ENCODE measurements at places on chromosomes 2 and 18.

DNA sequence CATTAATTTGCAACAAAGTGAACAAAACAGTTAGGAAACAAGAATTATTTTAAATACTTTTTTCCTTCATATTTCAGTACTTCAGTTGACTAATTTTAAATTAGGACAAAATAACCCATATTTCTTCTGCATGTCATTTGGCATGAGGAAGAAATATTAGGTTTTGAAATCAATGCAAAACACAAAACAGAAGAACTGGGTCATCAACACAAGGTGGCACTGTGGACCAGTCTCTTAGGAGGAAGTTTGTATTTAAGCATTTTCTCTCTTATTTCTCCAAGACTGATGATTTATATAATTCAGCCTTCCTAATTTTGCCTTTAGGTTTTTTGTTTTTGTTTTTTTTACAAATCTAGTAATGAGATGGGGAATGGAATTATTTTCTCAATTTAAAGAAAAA is 352.8 kb upstream of the KCNH7 start:
- DNase-seq = no peak

DNA sequence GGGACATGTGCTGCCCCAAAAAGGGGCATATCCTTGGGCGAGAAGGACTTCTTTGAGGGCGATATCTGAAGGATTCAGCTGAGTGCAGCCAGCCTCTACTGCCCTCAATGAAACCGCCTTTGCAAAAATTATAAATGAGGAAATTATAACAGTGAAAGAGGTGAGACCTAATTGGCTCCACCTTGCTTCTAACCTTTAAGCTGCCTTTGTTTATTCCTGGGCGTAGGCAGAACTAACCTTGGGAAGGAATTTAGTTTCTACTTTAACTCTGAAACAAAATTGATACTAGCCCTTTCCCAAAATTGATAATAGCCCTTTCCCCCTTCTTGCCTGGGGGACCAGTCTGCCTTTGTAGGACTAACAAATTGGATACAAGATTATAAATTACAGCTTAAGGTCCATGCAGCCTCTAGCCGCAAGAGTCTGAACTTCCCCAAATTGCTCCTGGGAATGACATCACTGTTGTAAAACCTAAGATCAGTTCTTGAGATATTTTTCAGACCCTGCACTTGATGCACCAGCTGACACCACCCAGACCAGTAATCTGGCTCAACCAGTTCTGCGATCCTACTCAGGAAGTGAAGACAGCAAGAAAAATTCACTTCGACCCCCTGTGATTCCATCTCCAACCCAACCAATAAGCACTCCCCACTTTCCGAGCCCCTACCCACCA is 36.0 kb upstream of the ASAP2 start:
- DNase-seq = no peak

- DNase-seq = no peak
These were observed 212.8 kb upstream of the SOX11 start for GRCh38 chr2:5479265-5479928.

- DNase-seq = no peak
These were observed 78.1 kb upstream of the NPAS2 start for GRCh38 chr2:100741880-100742276.

- no peak for DNase-seq
These were observed 33.0 kb upstream of the BOD1L2 start for GRCh38 chr18:57113799-57114420.

DNA sequence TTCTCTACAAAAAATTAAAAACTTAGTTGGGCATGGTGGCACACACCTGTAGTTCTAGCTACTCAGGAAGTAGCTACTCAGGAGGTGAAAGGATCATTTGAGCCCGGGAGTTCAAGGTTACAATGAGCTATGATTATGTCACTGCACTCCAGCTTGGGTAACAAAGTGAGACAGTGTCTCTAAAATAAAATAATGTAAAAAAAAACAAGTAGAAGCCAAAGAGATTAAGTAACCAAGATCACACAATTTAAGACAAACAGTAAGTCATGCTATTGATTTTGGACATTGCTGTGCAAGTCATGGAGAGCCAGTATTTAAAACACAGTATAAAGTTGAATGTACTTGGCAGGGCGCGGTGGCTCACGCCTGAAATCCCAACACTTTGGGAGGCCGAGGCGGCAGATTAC is 20.5 kb downstream of the ITSN2 start:
- DNase-seq = no peak

- DNase-seq = no peak
These were observed 69.2 kb downstream of the LONRF2 start for GRCh38 chr2:100252811-100253698.

- no peak for DNase-seq
These were observed 1454.4 kb upstream of the CELF4 start for GRCh38 chr18:39019989-39020388.

GRCh38 chr18:44712025-44712424 is 31.3 kb downstream of the SETBP1 start:
- no peak for DNase-seq

DNA sequence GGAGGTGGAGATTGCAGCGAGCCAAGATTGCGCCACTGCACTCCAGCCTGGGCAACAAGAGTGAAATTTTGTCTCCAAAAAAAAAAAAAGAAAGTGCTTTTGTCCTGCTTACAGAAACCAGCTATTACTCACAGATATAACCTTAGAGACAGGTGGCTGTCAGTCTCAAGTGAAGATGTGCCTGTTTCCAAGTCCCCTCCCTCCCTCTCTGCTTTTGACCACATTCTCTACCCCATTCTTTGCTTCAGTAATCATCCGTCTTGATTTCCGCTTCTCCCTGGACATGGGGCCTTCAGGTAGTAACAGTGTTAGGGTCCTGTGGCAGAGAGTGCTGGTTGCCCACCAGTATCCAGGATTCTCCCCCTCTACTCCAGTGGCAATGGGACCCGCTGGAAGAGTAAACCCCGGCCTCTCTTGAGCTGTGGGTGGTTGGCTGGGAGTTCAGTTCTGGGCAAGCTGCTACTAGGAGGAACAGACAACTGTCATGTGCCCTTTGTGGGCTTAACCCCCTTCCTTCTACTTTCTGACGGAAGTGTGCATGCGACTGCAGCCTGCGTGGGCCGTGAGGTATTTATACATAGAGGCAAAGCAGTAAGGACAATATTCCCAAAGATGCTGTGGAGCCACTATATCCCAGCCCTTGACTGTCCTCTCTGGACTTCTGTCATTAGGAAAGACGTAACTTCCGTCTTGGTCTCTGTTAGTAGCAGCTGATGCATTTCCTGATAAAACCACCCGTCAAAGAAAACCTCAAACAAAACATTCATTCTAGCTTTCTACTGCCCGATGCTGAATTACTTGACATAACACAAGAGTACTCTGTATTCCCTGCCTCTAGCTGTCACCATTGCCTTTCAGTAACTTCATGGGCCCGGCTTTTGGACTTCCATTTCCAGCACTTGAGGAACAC is 17.8 kb downstream of the PDCL3 start:
- DNase-seq = peak; percentile 29

GRCh38 chr2:26853751-26854150 is 5.8 kb downstream of the DPYSL5 start:
- DNase-seq = no peak

- DNase-seq = no peak
These were observed 85.9 kb upstream of the KLF7 start for GRCh38 chr2:207251573-207252192.

DNA sequence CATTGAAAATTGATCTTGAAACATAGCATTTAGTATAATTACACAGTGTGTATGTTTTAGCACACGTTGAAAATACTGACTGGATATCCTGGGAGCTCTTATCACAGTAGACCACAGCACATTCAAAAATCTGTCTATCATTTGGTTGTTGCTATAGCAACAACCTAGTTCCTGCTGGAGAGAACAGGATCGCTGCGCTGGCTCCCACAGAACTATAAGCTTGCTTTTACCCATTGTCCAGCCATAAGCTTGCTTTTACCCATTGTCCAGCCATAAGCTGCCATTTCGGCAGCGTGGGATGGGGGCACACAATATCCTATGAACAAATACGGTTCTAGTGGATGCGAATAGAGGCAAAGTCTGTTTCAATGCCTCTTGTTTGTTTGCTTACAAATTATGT is 70.4 kb upstream of the ST6GAL2 start:
- no peak for DNase-seq

GRCh38 chr18:42229211-42230210 is 274.5 kb downstream of the PIK3C3 start:
- DNase-seq = no peak

DNA sequence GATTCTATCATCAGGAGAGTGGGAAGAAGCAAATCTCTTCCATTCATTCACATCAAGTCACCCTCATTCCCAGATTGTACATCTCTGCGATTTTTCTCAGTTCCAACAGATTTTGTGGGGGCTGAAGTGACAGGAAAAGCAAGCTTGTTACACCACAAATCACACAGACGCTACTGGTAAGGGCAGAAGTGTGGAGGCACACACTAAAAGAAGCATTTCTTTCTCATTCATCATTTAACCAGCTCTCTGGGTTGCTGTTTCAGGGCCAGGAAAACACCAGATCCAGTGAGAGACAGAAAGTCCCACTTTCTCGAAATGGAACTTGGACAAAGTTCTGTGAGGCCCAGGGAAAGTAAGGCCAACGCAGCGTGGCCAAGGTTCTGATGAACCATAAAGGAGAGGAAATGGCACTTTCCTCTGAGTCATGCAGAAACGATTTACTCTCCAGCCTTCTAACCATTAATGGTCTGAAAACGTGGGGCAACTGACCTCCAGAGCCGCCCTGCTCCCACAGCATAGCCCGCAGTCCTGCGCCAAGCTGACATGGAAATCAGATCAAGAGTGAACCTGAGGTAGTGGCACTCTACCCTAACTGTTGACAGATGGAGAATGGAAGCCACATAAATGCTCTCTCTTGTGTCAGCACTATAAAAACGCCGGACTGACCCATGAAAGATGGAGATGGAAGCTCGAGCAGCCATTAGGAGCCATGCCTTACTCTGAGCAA is 191.0 kb downstream of the C1D start:
- DNase-seq = no peak

- no peak for DNase-seq
These were observed 7.9 kb upstream of the TET3 start for GRCh38 chr2:73976803-73977202.

DNA sequence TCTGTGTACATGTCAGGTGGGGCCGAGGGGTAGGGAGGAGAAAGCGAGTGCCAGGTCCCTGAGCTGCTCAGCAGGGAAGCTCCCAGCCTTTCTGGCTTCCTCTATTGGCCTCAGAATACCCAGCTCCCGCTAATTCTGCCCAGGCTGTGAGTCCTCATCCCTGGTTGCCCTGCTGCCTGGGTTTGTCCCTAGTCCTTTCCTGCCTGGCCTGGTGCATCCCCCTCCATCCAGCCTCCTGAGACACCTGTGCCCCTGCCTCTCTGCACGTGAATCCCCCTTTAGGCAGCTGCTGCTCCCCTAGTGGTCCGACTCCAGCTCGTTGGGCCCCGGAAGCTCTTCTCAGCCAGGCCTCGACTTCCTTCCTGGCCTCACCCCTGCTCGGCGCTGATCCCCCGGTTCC is 54.6 kb downstream of the INHBB start:
- no peak for DNase-seq

DNA sequence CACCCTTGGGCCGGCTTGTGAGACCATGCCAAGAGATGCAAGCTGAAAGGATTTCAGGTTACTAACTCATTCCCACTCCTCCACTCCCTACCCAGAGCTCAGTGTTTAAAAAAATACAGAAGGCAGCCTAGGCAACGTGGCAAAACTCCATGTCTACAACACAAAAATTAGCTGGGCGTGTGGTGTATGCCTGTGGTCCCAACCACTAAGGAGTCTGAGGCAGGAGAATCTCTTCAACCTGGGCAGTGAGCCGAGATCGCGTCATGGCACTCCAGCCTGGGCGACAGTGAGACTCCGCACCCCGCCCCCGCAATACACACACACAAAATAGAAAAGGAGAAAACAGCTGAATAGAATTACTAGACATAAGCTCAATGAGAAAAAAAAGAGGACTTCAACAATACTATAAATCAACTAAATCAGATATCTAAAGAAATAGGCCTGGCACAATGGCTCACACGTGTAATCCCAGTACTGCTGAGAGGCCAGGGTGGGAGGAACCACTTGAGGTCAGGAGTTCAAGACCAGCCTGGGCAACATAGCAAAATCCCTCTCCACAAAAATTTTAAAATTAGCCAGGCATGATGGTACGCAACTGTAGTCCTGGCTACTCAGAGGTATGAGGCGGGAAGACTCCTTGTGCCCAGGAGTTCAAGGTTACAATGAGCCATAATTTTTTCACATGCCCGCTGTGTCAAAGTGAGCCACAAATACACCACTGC is 10.1 kb downstream of the IWS1 start:
- DNase-seq = no peak

DNA sequence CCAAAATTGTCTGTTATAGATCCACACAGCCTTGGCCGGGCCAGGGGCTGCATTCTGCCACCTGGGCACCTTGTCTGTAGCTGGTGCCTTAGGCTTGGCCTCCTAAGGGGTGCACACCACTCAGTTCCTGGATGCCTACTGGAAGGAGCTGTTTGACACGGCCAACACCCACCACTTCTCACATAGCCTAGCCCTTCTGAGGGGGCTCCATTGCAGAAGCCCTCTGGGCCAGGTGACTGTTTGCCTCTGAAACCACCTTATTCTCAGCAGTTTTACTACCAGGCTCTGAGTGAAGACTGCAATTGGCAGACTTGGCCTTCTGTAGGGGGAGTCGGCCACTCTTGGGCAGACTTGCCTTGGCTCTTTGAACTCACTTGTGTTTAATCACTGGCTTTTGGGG is 39.5 kb downstream of the EPHA4 start:
- no peak for DNase-seq

- no peak for DNase-seq
These were observed 55.2 kb downstream of the FN1 start for GRCh38 chr2:215380699-215381098.

- DNase-seq = no peak
These were observed 108.5 kb downstream of the TMEM18 start for GRCh38 chr2:568639-569235.

All from stimulated activated CD8-positive, alpha-beta memory T cell treated with anti-CD3 and anti-CD28 coated beads, Interleukin-12 subunit alpha, Interleukin-12 subunit beta, amount 100 ng/mL, for 1 hour (primary cell).